Stimulated activated CD4-positive, alpha-beta T cell treated with anti-CD3 and anti-CD28 coated beads, Interleukin-15, amount 100 ng/mL, for 1 hour (primary cell): ENCODE measurements at places on chromosomes 5 and 9.

GRCh38 chr5:54558362-54558761 is 40.8 kb downstream of the SNX18 start:
- DNase-seq, result no peak

DNA sequence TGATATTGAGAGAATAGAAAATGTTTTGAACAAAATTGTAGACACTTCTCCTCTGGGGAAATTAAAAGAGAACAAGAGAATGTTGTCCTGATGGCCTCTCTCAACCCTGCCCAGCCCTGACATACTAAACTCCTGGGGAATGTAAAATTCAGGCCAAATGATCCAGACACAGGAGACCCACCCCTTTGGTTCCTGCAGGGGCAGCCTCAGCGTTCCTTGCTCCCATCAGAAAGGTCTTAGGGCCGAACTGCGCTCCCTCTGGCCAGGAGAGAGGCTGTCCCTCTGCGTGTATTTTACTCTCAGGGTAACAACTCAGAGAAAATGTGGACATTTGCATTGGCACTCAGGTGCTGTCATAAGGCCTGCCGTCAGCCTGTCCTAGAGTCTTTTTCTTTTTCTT is 616.3 kb upstream of the KLF4 start:
- no peak for DNase-seq

DNA sequence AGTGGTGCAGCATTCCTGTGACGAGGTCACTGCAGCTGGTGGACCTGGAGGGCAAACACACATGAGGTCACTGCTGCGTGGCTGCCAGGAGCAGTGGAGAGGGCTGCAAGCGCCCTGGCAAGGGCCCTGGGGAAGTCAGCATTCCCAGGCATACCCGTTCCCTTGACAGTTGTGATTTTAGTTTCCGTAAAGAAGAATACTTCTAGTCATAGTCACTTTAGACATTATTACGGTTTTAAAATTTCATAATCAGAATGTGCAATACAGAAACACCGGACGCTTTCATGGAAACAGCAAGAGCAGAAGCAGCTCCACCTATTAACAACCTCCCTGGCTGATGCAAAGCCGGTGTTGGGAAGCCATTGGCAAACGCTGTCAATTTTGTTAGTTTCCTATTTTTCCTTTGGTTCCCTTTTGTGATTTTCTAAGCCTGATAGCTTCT is 129.8 kb downstream of the GADD45G start:
- no peak for DNase-seq

- DNase-seq, result no peak
Observed at GRCh38 chr5:59673438-59674058, 220.0 kb downstream of the PDE4D start.

- no peak for DNase-seq
Observed at GRCh38 chr5:171295299-171295698, 13.7 kb upstream of the TLX3 start.

- DNase-seq, result no peak
Observed at GRCh38 chr9:115495836-115496235, 377.9 kb upstream of the TNC start.

DNA sequence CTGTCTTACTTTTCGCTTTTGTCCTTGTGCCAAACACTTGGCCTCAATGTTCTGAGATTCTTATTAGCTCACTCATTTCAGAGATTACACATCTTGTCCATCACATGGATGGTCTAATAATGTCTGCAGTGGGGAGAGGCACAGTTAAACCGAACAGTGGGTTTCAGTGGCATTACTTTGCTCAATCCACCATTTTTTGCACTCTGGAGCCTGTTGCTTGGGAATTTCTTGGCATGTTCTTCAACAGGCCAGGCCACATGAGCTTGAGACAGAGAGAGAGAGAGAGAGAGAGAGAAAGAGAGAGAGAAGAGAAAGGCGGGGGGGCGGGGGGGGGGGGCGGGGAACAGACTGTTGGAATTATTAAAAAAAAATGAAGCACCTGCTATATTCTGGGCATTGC is 1327.8 kb upstream of the WWC1 start:
- DNase-seq, result no peak

DNA sequence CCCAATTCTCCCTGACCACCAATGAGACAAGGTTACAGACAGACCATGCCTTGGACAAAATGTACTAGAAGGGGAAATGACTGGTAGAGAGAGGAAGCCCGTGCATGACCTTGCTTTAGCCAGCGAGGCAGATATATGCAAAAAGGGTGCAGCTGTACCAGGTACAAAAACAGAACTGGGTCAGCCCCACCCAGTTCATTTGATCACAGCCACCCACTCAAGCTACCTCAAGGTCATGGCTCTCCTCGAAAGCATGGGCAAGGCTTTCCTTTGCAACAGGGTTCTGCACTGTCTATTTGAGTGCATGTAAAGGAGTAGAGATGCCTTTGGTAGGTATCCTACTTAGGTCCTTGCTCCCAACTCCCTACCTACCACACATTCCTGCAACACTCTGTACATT is 33.3 kb downstream of the TLE1 start:
- DNase-seq, result no peak

DNA sequence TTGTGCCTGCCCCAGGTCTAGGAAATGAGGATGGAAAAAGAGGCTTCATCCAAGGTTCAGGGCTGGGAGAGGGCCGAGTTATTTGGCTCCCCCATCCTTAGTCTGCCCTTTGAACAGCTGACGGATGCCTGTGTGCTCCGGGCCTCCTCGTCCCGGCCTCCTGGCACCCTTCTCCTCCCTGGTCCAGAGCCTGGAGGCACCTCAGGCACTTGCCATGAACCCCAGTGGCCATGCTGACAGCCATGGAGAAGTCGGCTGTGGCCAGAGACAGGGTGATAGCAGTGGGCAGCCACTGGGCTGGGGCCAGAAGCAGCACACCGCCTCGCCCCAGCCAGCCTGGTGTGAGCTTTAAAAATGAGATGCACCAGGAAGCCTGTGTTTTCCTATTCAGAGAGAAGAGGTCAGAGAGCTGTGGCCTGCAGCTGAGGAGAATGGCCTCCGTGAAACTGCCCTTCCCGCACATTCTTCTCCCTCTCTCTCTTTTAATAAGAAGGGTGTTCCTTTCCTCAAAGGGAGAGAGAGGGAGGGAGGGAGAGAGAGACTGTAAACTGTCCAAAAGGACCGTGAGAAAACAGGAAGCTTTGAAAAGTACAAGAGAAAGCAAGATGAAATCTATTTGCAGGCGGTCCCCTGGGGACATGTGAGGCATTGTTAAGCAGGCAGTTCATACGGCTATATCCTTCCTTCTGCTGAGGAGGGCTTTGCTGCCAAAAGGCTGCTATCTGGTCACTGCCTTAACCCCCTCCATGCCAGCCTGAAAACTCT is 55.3 kb downstream of the ZNF366 start:
- no peak for DNase-seq

GRCh38 chr9:92488681-92489550 is 6.6 kb upstream of the ASPN start:
- DNase-seq, result no peak

GRCh38 chr5:129171194-129171944 is 76.8 kb downstream of the ISOC1 start:
- no peak for DNase-seq
